HFF-Myc (cell line): ENCODE measurements at places on chromosomes 1 and 21.
A peak's percentile ranks its signal among the peaks of the same experiment; 100 is the strongest.

GRCh38 chr1:51472359-51472758 is 46.7 kb downstream of the EPS15 start:
- no peak for DNase-seq

- DNase-seq, result no peak
Measured at GRCh38 chr21:34144224-34144623, 70.8 kb downstream of the MRPS6 start.

- no peak for DNase-seq
Measured at GRCh38 chr1:173554541-173555250, 48.2 kb downstream of the SLC9C2 start.

GRCh38 chr1:22457836-22458235 is 6.2 kb downstream of the ZBTB40 start:
- no peak for DNase-seq

GRCh38 chr1:87218618-87219017 is 110.1 kb upstream of the LMO4 start:
- no peak for DNase-seq

GRCh38 chr1:241787691-241788090 is 60.3 kb upstream of the EXO1 start:
- no peak for DNase-seq

GRCh38 chr1:28115267-28115666 is 26.9 kb upstream of the EYA3 start:
- DNase-seq, result no peak

- DNase-seq, result no peak
Measured at GRCh38 chr1:228305721-228306152, 97.9 kb downstream of the OBSCN start.

- no peak for DNase-seq
Measured at GRCh38 chr1:184865831-184866230, 108.5 kb downstream of the NIBAN1 start.

- no peak for DNase-seq
Measured at GRCh38 chr1:19006837-19007271, 50.4 kb upstream of the IFFO2 start.

- DNase-seq, result no peak
Measured at GRCh38 chr21:44529503-44530125, 10.4 kb downstream of the KRTAP10-1 start.

GRCh38 chr1:10679496-10680220 is 116.8 kb downstream of the CASZ1 start:
- DNase-seq, result peak; percentile 16
